ENCODE measurements at places on chromosomes 7 and 10.

- DNase-seq, result peak; percentile 40
Measured at GRCh38 chr10:103983367-103983911, 16.5 kb downstream of the SLK start.

- DNase-seq, result no peak
Measured at GRCh38 chr10:78980354-78980753, 88.4 kb upstream of the ZMIZ1 start.

GRCh38 chr10:125428054-125428453, 254.9 kb downstream of the TEX36 start:
- no peak for DNase-seq

DNA sequence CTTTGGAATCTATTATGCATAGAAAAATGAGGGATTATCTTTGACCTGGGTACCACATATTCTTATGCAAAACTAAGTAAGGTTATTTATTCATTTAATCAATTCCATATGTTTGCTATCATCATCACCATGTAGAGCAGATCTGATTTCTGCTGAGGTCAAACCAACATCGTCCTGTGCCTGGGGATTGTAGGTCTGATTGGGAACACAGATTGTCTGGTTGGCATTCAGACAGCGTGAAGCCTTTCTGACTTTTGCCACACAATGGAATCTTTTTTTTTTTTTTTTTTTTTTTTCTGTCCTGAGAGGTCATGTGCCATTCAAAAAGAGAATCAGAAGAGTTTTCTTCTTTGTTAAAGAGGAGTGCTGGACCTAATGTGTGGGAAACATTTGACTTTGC, 142.9 kb downstream of the RAB11FIP2 start:
- DNase-seq, result no peak

DNA sequence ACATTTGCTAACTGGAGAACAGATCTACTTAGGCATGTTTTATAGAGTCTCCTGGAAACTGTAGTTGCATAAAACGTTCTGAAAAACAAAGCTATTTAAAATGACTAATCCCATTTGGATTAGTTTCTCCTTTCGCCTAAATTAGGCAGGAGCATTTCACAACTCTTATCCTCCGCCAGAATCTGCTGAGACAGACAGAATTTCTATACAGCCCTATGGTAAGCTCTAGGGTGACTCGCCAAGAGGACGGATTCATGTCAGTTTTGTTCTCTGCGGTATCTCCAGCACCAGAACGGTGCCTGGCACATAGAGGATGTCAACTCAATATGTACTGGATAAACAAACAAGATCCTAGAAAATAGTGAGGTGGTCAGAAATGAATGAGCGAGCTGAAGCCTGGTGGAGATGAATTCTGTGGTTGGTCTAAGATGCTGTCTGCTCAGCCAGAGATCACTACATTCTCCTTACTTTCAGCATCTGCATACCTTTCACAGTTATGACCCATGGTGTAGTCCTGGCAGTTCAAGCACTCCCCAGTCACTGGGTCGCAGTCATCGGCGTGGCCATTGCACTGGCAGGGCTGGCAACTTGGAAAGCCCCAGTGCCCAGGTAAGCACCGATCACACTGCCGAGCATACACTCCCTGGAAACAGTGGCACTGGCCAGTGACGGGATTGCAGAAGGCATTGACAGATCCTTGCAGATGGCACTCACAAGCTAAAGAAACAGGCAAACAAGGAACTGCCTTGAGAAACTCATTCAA, 44.0 kb downstream of the LAMB1 start:
- no peak for DNase-seq

GRCh38 chr7:142231716-142232115, 26.1 kb downstream of the PRSS58 start:
- no peak for DNase-seq

DNA sequence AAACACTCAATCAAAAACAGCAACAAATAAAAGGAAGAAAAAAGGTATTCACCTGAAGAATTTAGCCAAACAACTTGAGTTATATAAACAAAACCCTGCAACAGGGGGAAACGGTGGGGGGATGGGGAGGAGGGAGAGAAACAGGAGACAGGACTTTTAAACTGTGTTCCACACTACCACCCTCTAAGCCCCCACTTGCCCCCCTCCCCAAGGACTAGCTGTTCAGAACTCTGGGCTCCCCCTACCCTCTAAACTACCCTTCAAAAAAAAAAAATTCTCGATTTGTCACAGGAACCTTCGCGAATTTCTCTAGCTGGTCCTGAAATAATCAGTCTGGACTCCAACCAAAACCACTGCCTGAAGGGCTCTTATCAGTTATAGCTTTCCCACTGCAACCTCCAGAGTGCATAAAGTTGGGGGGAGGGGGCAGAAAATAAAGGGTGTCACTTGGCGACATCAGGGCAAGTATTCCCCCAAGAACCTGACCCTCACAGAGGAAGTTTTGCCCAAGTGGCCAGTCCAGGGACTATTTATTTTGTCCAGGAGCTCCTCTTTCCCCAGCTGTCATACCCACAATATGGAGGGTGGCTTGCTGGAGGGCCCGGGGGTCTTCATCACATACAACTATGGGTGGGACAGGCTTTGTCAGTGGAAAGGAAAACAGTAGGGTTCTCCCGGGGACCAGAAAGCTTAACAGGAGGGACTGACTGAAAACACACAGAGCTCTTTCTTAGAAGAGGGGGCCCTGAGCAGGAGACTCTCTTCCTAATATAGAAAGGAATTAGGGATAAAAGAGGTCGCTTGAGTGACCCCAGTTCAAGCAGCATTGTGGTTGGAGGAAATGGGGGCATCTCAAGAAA, 1.3 kb downstream of the UBE2H start:
- no peak for DNase-seq

- DNase-seq, result no peak
Measured at GRCh38 chr10:132272231-132272971, 35.3 kb downstream of the STK32C start.

- DNase-seq, result no peak
Measured at GRCh38 chr7:151789380-151789947, 87.5 kb downstream of the PRKAG2 start.

GRCh38 chr7:106423111-106423510, 138.3 kb upstream of the NAMPT start:
- no peak for DNase-seq
